ENCODE measurements at places on chromosomes 6 and 20.
A peak's percentile ranks its signal among the peaks of the same experiment; 100 is the strongest.

DNA sequence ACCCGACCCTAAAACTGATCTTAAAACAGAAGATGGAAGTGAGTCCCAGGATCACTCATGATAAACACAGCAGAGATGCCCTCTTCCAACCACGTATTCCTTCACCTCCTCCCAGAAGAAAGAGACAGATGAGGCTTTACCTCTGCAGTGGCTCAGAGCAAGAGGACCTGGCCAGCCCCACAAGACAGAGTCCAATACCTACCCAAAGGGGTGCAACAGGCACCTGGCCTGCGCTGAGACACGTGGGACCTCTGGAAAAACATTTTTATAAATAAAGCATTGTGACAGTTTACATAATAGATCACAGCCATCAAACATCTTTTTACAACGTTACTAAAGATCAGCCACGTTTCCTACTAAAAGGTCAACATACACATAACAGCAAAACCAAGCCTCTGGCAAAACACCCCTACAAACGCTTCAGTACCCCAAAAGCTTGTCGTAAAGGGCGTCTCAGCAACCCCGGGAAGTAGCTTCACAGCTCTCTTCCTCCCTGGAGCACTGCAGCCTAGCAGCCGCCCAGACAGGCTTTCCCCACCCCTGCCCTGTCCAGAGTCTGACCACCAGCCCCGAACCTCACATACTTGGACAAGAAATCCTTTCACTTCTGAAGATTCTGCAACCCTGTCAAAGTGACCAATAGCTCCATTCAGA lies 2.9 kb downstream of the TAF4 start:
- DNase-seq: no peak

DNA sequence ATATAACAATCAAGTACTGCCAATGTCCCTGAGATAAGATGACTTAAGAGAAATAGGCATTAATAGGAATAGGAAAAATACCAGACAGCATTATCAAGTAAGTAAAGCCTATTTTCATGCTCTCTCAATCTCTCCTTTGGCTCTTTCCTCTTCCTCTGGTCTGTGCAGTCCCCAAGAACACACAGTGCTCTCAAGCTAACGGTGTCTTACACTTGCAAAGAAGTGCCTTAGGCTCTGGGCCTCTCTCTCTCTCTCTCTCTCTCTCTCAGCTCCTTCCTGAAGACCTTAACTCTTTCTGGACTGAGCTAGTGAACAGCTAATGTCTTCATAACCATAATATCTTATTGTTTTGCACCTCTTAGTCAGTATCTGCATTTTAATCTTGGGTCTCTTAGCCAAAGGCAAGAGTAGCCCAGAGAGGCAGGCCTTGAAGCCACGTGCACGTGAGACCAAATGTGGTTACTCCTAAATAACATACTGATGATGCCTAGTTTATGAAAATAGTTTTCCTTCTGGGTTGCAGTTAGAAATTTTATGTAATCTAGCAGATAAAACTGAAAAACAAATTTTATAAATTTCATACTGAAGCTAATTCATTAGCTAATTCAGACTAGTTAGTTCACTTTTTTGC lies 70.8 kb downstream of the TPD52L1 start:
- DNase-seq: no peak

DNA sequence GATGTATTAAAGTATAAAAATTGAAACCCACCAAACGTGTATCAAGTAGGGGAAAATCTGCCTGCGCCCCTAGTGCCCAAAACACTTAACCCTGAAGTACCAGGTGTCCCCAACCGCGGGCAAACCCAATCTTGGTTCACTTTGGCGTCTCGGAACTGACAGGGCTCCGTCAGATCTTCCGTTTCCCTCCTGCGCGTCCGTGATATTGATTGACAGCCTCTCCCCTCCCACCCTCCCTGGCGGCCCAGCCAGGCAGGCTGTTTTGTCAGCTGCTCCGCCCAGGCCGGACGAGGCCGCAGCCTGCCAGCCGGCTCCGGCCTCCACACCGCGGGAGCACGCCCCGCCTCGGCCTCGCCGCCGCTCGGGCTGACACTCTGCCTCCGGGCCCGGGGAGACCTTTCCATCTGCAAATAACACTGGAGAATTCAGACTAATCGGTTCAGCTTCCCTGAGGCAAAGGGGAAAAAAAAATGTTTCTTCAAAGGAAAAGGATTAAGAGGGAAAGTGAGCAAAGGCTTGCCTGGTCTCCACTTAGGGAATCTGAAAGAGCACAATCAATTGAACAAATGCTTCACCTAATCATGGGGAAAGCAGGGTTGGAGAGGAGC lies 234.9 kb upstream of the MCHR2 start:
- peak; percentile 62 for DNase-seq

DNA sequence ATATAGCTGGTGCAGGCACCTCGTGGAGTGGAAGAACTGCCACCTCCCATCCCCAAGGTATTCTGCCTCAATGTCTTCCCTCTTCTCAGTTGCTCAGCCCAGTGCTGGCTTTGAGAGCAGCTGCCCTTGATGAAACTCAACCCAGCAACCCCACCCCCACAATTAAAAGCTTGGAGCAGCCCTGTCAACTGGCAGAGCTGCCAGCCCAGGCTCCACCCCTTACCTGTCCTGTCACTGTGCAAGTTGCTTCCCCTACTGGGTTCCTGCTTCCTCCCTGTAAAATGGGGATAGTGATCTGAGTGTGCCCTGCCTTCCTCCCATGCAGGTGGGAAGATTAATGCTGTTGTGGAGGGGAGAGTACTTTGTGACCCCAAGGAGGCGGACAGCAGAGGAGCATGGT lies 4.5 kb downstream of the TMEM63B start:
- no peak for DNase-seq

GRCh38 chr6:9204171-9204570 lies 768.8 kb upstream of the SLC35B3 start:
- DNase-seq: no peak

GRCh38 chr6:108127826-108128225 lies 38.0 kb upstream of the NR2E1 start:
- DNase-seq: no peak

DNA sequence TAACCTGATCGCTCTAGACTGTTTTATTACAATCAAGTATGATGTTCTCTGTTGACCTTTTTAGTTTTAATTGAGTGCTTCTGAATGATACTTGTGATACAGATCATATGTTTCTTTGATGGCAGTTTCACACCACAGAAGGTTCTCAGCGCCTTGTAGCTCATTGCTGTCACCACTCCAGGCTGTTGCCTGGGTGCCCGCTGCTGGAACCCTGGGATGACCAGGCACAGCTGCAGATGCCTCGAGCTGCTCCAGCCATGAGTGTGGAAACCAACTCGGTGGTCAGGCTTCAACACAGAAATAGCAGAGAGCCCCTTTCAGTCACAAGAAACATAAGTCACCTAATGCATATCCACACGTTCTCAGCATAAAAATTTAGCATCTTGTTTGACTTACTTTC lies 112.7 kb downstream of the RPP40 start:
- no peak for DNase-seq

GRCh38 chr20:31406115-31406514 lies at the start of gene DEFB121:
DEFB121 (minus strand) TSS chr20:31406215; CDS start chr20:31406152, 63 bp downstream.
- DNase-seq: no peak

GRCh38 chr6:25058441-25058840 lies 122.7 kb upstream of the RIPOR2 start:
- no peak for DNase-seq

DNA sequence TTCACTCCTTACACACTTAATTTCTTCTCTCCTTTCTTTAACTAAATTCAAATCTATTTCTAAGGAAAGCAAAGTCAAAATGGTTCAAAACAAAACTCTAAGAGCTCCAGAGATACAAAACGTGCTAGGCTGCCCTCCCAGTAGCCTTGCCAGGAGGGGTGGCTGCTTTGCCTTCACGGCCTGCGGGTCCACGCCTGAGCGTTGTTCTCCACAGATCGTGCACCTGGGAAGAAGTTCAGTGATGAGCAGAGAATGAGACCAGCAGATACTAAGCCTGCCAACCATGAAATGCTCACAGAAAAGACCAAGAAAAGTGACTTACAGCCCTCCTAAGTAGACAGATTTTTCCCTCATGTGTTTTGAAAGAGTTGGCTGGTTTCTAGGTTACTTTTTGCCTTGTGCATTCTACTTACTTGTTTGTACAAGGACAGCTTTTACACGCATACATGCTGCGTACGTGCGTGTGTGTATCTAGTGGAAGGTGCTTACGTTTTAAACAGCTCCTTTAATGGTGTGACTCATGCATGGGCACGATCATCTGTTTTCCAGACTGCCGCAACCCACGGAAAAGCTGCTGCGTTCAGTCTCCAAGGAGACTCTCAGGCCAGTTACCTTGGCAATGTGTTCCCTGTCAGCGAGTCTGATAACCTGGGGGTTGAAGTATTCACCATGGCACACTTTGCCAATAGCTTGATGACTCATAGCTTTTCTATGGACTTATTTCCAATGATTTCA lies 32.4 kb upstream of the PBOV1 start:
- no peak for DNase-seq
